Hematopoietic multipotent progenitor cell (in vitro differentiated cells): ENCODE measurements at places on chromosomes 4 and X. TPM values are rescaled to one million over a fixed set of nuclear protein-coding genes. Genes with fewer than 3 reads are reported as not detected.

GRCh38 chr4:101232074-101232776 is 115.1 kb downstream of the PPP3CA start:
- DNase-seq, result no peak

- no peak for DNase-seq
Observed at GRCh38 chrX:14010566-14010965, 19.1 kb downstream of the GEMIN8 start.

- no peak for DNase-seq
Observed at GRCh38 chr4:164948975-164949374, 28.5 kb downstream of the TRIM61 start.

GRCh38 chrX:15167826-15168225 is 102.1 kb downstream of the ASB9 start:
- no peak for DNase-seq

DNA sequence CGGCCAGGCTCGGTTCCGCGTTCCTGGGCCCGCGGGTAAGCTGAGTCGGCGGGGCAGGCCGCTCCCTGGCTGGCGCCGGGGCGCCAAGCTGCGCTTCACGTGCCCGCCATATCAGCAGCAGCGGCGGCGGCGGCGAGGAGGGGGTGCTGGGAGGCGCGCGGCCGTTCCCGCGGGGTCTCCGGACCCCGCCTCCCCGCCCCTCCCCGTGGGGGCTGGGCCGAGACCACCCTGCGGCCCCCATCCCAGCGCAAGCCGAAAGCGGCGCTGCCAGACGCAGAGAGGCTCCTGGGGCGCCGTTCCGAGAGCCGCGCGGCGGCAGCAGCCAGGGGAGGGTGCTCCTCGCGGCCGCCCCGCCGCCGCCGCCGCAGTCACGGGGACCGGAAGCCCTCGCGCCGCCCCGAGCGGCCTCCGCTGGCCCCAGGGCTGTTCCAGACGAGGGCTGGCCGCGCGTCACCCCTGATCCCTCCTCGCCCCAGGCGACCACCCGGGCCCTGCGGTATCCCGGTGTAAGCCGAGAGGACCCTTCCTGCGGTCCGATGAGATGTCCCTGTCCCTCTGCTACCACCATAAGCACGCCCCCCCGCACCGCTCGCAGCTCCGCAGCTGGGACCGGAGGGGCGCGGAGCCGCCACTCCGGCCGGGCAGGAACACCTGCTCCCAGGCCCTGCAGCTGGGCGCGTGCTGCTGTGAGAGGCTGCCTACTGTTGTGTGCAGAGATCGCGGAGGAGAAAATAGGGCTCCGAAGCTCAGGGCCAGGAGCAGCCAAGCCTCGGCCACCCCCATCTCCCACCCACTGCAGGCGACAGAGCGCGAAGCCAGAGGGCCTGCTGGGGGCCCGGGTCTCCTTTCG is 7.5 kb upstream of the BCOR start:
- no peak for DNase-seq

DNA sequence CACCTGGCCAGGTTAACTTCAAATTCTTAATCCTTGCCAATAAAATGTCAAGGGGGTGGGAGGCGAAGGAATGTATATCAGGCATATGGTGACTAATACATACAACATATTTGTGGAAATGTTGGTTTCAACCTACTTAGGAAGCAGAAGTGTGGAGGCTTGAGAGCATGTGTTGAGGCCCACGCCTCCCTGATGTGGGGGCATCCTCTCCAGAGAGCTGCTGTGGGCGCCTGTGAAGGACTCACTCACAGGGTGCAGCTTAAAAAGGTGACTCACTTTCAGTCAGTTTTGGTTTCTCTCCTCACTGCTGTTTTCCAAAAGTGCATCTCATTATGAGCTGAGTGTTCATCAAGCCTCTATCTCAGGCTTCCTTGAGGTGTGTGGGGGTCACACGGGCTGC is 27.5 kb downstream of the LNX1 start:
- no peak for DNase-seq

DNA sequence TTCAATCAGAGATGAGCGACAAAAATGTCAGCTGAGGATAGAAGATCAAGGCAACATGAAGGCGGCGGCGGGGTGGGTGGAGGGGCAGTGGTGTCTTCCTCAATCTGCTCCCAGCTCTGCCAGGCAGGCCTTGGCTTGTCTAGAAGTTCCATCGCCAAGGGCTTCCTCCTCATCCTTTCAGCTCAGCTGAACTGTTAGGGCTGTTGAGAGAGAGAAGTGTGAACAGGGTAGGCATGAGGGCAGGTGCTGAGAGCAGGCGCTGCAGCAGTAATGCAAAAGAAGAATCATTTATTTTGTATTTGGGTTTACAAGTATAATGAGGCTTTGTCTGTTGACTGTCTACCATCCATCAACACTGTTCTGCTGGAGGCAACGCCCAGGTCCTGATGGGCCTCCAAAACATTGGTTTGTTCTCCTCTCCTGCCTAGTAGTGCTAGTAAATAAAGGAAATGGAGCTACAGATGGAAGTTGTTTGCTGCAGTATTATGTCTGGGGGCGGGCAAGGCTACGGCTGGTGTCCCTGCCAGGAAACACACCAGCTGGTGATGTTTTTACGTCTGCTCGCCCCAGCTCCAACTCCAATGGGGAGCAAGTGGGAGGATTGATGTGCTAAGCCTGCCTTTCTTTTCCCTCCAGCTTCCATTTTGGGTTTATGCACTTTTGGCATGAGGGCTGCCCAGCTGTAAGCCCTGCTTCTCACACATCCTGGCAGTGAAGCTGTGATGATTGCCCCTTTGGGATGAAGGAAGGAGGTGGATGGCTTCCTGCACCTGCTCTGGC is 139.4 kb upstream of the BOD1L1 start:
- DNase-seq, result no peak

DNA sequence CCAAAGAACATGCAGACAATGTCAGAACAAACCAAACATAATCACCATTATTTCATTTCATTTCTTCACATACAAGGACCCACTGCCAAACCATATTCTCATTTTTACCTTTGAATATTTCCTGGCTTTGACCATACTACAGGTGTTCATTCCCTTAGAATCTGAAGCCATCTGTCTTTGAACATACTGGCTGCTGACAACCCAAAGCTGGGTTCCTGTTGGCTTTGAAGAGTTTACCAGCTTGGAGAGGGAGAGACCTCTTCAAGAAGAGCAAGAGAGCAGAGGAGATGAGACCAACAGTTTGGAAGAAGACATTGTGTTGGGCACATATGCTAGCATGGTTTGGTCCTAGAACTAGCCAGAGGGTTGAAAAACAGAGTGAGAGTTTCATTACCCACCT is 145.6 kb upstream of the KCNIP4 start:
- DNase-seq, result no peak

DNA sequence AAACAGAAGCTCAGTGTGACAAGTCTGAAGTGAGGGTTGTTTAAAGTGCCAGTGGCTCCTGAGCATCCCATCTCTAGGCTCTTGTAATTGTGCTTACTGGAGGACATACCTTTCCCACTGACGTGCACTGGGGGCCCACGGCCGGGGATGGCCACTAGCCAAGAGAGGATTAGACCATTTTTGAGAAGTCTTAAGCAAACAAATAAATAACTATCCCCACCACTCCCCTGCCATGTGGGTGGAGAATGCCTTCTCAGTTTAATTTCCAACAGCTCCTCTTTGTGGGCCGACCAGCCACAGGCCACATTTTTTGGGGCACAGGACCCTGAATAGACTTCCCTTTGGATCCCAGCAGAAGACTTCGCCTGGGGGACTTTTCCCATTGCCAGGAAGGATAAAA is 125.0 kb upstream of the MSX1 start:
- DNase-seq, result no peak

DNA sequence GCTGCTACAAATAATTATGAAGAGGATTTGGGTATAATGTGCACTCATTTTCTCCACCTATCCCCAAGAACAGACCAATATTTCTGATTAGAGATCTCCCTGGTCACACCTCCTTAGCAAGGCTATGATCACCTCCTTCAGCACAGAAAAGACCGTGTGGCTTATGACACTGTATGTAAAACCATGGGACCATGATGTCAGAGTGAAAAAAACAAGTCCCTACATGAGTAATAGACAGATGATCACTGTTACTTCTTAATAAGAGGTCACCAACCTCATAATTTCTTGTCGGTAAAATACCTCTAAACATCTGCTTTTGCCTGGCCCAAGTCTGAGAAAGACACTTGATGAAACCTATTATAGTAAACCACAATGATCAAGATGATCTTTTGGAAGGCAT is 330.6 kb upstream of the F9 start:
- no peak for DNase-seq

DNA sequence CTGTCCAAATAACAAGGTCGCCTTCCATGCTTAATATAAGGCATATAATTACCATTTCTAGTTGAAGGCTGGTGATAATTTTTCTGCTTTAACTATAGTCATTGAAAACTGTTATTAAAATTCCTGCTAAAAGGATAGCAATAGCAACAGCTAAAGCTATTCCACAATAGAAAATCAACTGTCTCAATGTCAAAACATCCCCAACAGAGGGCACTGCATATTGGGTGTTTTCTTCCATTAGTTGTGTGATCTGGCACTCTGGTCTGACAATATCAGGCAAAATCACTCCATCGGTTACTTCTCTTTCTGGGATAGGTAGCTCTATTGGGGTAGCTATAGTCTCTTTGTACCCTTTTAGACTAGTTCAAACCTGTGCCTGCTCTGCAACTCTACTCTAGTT is 53.5 kb downstream of the TMPRSS11F start:
- DNase-seq, result no peak

GRCh38 chr4:74311696-74312313 is 3.5 kb downstream of the EPGN start:
- peak; percentile 67 for DNase-seq

GRCh38 chrX:40104630-40104984 is 6.8 kb upstream of the BCOR start:
- DNase-seq, result no peak

GRCh38 chrX:27619459-27619858 is 29.3 kb downstream of the DCAF8L2 start:
- no peak for DNase-seq

GRCh38 chr4:1721003-1721665 is at the start of the genes TACC3 and TMEM129:
TSS of gene TACC3 (plus strand) at chr4:1721521. CDS start at chr4:1723422, 1,901 bp downstream.
TSS of gene TMEM129 (minus strand) at chr4:1721323. CDS start at chr4:1720837, 486 bp downstream.
- DNase-seq, result peak; percentile 95

GRCh38 chr4:172985552-172985951 is 183.1 kb upstream of the GALNT7 start:
- DNase-seq, result no peak

GRCh38 chr4:78706302-78706701 is 69.8 kb upstream of the BMP2K start:
- DNase-seq, result no peak

DNA sequence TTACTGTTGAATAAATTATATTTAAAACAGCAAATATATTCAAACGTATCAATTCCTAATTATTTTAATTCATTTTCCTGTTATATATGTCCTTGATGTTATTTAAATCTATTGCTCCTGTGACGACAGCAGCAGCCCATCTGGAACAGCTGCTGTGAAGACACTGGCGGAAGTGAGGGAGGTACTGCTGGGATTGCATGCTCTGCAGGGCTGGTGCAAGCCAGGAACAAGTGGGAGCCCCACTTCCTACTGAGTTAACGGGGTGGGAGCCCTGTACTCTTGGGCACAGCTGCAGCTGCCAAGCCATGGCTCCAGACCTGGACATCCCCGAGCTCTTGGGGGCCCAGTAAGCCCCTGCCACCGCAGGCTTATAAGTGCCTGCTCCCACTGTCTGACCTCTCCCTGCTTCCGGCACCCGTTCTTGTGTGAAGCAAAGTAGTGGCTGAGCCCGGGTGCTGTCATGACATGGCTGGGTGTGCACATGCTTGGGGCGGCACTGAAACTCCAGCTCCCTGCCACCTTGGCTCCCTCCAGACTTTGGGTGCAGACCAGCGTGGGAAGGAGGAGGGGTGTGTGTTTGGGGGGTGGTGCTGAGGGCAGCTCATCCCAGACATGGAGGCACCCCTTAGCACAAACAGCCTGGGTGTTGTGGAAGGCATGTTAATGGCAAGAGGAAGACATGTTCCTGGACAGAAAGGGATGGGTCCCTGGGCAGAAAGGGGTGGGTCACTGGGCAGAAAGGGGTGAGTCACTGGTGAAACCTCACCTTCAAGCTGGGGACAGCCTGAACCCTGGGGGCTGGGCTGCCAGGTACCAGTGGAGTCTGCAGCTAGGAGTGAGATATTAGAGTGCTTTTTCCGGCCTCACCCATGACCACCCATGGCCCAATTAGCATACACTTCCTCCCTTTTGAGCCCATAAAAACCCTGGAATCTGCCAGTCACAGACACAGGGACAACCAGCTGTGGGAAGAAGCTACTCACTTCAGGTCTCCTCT is 1981.3 kb upstream of the IGFBP7 start:
- no peak for DNase-seq

DNA sequence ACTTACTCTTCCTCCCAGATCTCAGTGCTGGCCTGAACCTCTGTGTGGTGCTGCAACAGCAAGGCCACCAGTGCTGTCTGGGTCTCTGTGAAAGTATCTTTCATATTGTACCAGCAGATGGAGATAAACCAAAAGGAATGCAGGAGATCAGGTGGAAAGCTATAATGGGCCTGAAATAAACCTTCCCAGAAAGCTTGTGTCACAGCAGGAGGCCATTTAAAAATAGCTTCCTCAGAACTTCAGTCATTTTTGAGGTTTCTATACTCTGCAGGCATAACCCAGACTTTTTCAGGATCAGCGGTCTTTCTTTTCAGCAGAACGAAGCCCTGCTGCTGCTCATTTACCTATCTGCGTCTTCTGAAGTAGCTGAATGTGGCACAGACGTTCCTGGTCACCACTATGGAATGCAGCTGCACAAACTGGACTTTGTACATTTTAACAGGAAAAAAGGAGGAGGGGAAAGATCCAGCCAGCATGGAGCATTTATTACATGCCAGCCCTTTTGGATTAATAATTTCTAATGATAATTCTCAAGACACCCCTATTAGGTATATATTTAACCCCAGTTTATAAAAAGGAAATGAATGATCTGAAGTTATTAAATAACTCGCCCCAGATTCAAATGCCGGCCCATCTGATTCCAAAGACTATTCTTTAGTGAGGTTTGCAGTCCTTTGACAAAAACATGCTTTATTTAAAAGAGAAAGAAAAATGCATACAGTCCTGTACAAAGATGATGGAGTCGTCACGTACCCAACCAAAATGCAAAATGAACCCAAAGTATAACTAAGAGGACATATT is 119.7 kb downstream of the NFKB1 start:
- peak; percentile 57 for DNase-seq

- DNase-seq, result no peak
Observed at GRCh38 chr4:135065366-135065765, 863.8 kb upstream of the PABPC4L start.

DNA sequence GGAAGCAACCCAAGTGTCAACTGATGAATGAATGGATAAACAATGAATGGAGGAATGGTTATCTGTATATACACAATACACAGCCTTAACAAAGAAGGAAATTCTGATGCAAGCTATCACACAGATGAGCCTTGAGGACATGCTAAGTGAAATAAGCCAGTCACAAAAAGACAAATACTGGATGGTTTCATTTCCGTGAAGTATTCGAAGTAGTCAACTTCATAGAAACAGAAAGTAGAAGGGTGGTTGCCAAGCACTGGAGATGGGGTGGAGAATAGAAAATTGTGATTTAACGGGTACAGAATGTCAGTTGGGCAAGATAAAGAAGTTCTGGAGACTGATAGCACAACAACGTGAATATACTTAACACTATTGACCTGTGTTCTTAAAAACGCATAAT is 28.2 kb downstream of the CENPU start:
- no peak for DNase-seq

Gene UGT2B17
- not detected for total RNA-seq

Gene DYNLT3
- 8.1 TPM for total RNA-seq

Gene RS1
- total RNA-seq, result not detected

Gene GDPD2
- not detected for total RNA-seq

Gene MTNR1A
- not detected for total RNA-seq

Gene LPAR4
- total RNA-seq, result 0.27 TPM

Gene TACR3
- total RNA-seq, result not detected

Gene SPIN2A
- 0.27 TPM for total RNA-seq
